ENCODE measurements at places on chromosomes 3 and 15.

GRCh38 chr3:61578667-61579367, 17.4 kb downstream of the PTPRG start:
- no peak for DNase-seq

- no peak for DNase-seq
Measured at GRCh38 chr3:63069806-63070475, 194.7 kb upstream of the CADPS start.

DNA sequence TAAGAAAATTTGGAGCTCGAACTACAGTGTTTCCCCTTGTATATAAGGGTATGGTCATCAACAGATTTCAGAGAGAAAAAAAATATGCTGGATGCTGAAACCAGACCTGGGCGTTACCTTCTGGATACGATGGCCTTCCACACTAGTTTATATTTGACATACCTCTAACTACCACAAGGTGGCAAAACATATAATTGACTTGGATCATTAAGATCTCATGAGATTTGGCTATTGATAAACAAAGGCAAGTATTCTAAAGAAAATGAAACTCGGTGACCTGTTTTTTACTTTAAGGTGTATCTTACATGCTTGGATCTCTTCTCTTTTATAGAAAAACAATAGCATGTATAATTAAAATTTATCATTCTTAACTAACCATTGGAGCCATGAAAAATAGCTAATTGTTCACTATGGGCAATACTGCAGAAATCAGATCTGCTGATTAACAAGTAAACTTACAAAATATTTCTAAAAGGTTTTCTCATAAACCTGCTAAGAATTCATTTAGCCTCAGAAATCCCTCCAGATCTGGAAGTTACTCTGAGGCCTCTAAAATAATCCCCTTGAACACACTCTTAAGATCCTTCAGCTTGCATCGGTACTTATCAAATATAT, 300.6 kb upstream of the KCNH8 start:
- DNase-seq: no peak

DNA sequence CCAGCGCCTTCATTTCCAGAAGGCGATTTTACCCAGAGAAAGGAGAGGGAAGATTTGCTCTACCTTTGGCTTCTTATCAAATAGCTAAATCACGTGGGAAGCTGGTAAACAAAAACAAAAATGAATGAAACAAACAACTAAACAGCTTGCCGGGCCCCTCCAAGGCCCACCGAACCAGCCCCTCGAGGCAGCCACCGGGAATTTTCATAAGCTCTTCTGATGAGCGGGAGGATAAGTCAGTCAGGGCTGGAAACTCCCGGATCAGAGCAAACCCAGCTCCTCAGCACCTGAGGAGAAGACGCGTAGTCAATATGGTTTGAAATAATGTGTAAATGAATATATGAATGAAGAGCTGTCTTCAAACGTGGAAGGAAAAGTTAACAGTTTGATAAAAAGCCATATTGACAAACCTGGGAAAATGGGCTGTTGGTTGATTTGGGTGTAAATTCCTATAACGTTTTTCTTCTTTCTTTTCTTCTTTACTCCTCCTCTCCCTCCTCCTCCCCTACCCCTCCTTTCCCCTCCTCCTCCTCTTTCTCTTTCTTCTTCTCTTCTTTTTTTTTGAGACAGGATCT, 10.7 kb downstream of the RPLP1 start:
- DNase-seq: no peak

DNA sequence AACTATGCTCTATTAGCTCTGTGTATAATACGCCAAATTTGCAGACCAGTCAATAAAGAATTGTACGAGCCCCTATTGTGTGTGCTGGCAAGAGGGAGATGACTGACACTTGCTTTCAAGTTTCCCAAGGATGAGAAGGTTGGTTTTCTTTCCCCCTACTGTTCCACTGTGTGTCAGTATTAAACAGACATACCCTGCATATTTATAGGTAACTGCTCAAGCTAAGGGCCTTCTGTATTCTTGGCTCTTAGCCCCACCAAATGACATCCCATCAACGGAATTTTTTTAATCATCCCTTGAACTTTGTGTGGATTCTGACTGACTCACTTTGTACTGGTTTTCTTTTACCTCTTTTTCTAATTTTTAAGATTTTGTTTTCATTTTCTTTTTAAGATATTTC, 60.6 kb upstream of the GYG1 start:
- no peak for DNase-seq

DNA sequence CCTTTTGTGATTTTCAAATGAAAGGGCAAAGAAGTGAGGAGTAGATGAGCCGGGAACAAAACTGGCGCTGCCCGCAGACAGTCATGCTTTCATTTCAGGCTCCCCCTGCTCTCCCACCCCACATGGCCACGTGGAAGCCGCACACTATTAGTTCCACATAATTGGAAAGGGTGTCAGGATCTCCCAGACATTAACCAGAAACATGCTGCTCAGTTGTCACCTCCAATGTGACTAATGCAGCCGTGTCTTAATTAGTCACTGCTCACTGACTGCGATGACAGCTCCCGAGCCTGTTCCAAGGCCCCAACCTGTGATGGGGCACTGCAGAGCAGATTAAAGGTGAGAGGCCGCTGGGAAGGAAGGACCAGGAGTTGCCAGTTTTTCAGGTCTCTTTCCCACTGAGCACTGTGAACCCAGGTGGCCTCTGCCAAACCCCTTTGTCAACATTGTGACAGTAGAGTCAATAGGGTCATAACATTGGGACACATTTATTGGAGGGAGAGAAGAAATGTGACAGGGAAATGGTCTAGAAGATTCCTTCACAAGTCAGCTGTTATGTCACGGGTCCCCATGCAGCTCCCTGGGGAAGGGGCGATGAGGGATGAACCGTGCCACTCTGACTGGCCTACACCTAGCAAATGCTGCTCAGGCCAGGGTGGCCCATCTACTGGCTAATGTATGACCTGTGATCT, 38.6 kb upstream of the SFMBT1 start:
- no peak for DNase-seq

- peak; percentile 5 for DNase-seq
Measured at GRCh38 chr3:125594581-125595011, 701 bp downstream of the OSBPL11 start.

DNA sequence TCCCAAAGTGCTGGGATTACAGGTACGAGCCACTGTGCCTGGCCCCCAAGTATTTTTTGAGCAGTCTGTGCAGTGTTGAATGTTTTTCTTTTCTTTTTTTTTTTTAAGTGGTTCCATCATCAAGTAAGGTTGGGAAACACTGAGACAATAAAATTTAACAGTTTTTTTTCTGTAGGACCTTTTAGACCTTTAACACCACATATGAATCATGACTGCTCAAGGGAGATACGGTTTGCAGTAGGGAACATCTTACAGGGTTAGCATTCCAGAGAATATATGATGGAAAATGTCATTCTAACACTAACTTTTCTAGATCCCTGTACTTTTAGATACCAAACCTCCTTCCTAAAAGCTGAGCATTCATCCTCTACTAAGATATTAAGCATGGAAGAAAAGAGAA, 41.7 kb downstream of the SNX4 start:
- DNase-seq: no peak

GRCh38 chr3:15294929-15295328, 37.5 kb downstream of the SH3BP5 start:
- DNase-seq: peak; percentile 27

DNA sequence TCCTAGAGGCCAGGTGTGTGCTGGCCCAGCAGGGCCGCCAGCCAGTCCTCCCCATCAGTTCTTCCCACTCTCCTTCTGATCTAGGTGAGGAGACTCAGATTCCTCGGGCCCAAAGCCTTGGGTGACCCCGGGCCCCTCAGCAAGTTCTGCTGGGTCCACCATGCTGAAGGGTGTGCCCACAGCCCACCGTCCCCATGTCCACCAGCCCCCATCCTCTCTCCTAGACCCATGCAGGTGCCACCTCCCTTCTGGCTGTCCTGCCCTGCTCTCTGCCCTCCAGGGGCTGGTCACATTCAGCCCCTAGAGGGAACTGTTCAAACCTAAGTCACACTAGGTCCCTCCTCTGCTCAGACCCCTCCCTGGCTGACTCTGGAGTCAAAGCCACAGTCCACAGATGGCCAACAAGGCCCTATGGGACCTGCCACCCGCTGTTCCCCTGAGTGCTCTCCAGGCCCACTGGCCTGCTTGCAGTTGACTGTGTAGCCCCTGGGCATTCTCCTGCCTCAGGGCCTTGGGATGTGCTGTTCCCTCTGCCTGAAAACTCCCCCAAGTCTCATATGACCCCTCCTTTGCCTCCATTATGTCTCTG, 878 bp upstream of the TLR9 start:
- no peak for DNase-seq

- DNase-seq: no peak
Measured at GRCh38 chr15:69400850-69401249, 13.3 kb upstream of the KIF23 start.

DNA sequence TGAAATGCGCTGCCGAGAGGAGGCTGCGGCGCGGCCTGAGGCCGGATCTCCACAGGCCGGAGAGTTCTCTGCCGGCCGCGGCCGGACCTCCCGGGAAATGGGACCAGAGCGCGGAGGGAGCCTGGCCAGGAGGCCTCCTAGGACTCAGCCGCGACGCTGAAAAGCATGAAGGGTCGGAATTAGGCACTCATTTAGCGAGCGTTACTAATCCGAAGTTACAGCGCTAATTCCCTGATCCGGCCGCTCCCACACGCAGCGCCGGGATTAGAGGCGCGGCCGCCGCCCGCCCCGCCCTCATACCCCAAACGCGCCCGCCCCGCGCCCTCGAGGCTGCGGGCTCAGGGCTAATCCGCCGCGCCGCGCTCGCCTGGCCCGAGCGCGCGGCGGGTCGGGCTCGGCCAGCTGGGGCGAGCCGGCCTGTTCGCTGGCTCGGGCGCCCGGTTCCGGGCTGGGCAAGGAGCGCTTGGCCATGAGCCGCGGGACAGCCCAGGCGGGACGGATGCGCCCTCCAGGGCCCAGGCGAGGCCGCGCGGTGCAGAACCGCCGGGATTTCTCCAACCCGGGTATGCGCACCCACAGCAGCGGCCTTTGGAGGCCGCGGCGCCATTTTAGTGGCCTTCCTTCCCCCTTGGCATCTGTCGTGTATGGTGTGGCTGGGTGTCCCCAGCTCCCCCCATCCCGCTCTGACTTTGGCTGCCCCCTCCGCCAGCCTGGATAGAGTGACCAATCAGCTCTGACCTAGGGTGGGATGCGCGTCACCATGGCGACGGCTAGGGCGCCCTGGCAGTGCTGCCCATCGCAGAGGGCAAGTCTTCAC, 36.8 kb upstream of the POLG start:
- DNase-seq: no peak

- DNase-seq: no peak
Measured at GRCh38 chr3:45516829-45517228, 77.7 kb upstream of the LIMD1 start.

Measured in naive B cell (primary cell).